ENCODE measurements at places on chromosomes 6 and 20. TPM values are rescaled to one million over a fixed set of nuclear protein-coding genes. Genes with fewer than 3 reads are reported as not detected.
A peak's percentile ranks its signal among the peaks of the same experiment; 100 is the strongest.

POU3F2 gene
- not detected for total RNA-seq

DNA sequence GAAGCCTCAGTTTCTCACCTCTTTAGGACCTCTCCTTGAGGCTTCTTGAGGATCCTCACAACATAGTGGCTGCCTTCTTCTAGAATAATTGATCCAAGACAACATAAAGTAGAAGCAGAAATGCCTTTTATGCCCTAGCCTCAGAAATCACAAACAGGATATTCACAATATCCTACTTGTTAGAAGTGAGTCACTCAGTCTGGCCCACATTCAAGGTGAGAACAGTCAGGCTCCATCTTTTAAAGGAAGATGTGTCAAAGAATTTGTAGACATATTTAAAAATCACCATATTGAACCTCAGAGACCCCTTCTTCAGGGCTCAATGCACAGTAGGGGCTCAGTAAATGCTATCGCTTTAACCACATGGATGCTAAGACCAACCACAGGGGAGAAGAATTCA, 20.8 kb upstream of the FAM83D start:
- no peaks in the 10 kb centered on the region for H3K27me3 ChIP-seq
- no peak for DNase-seq
- H3K27ac ChIP-seq = peak overlapping the region; percentile 90
- H3K4me3 ChIP-seq = no peak overlapping the region
- peaks cover 28% of the 10 kb centered on the region for H3K36me3 ChIP-seq

CABLES2 gene
- 4.5 TPM for total RNA-seq

NFYA gene
- total RNA-seq = 31.8 TPM

- H3K27me3 ChIP-seq = peaks cover 11% of the 10 kb centered on the region
- DNase-seq = no peak
- H3K27ac ChIP-seq = no peak overlapping the region
- no peak overlapping the region for H3K4me3 ChIP-seq
- H3K36me3 ChIP-seq = no peaks in the 10 kb centered on the region
- no peaks in the 10 kb centered on the region for H3K4me1 ChIP-seq
These were observed 201.3 kb upstream of the CHD6 start for GRCh38 chr20:41819436-41819835.

- H3K36me3 ChIP-seq = peaks cover 2% of the 10 kb centered on the region
- no peak for DNase-seq
- H3K27me3 ChIP-seq = peaks cover 51% of the 10 kb centered on the region
- H3K27ac ChIP-seq = no peak overlapping the region
These were observed 31.8 kb upstream of the DLGAP4 start for GRCh38 chr20:36274181-36274841.

ZNF165 gene
- total RNA-seq = 5.4 TPM

- H3K4me3 ChIP-seq = no peak overlapping the region
- no peak overlapping the region for H3K27ac ChIP-seq
- DNase-seq = no peak
These were observed 747.2 kb upstream of the MAN1A1 start for GRCh38 chr6:120096696-120097260.

DNA sequence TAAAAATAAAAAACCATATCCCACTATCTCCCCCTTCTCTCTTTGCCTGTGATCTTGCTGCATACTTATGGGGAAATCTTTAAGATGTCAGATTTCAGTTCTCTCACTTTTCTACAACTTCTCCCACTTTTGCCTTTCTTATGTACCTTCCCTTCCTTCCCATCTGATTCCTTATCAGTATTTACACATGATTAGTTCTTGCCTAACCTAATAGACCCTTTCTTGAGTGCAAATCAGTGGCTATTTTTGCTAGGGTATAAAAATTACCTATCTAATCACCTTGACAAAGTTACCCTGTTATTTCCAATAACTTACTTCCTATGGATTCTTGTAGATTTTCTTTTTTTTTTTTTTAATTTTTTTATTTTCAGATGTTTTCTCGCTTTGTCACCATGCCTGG, 75.7 kb downstream of the PTPRA start:
- no peaks in the 10 kb centered on the region for H3K27me3 ChIP-seq
- H3K4me3 ChIP-seq = no peak overlapping the region
- no peak overlapping the region for H3K27ac ChIP-seq

DNA sequence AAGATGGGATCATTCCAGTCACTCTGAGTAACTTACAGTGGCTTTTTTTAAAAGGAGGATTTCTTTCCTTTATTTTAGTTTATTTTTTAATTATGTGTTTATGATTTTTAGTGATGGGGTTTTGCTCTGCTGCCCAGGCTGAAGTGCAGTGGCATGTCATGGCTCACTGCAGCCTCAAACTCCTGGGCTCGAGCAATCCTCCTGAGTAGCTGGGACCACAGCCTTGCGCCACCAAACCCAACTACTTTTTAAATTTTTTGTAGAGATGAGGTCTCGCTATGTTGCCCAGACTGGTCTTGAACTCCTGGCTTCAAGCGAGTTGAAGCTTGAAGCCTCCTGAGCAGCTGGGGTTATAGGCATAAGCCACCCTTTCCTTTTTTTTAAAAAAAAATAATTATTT, 31.8 kb upstream of the PHACTR3 start:
- peaks cover 4% of the 10 kb centered on the region for H3K4me1 ChIP-seq
- peaks cover 62% of the 10 kb centered on the region for H3K27me3 ChIP-seq
- no peak for DNase-seq

DNA sequence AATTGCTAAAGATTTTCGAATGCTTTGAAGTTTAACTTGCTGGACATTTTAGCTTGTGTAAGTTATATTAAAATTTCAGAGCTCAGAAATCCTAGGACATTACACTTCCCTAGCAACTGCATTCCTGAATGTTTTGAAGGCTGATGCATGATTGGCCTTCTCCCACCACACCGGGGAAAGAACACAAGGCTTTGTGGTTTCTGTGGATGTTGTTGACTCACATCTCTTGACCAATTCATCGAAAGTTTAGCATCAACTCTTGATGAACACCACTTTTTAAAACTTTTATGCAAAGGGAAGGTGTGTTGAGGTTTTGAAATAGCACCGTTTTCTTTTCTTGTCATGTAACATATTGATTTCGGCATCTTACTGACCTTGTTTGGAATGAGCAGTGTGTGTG, 81.1 kb downstream of the RIMS1 start:
- H3K36me3 ChIP-seq = no peaks in the 10 kb centered on the region
- DNase-seq = no peak
- no peak overlapping the region for H3K4me3 ChIP-seq

UBE2C gene
- not detected for total RNA-seq

DNA sequence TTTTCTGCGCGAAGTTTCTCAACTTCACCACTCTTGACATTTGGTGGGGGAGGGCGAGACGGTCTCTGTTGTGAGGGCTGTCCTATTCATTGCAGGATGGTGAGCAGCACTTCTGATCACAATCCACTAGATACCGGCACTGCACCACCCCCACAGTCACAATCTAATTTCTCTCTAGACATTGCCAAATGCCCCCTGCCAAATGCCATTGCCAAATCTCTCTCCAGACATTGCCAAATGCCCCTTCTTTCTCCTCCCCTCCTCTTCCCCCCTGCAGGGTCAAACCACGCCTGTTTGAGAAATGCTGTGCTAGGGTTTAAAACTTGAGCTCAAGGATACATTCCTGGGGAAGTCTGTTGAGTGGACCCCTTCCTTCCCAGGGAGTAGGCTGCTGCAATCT, 603.5 kb upstream of the CDH4 start:
- H3K27ac ChIP-seq = no peak overlapping the region
- no peak for DNase-seq
- no peaks in the 10 kb centered on the region for H3K36me3 ChIP-seq
- H3K4me3 ChIP-seq = no peak overlapping the region

DNA sequence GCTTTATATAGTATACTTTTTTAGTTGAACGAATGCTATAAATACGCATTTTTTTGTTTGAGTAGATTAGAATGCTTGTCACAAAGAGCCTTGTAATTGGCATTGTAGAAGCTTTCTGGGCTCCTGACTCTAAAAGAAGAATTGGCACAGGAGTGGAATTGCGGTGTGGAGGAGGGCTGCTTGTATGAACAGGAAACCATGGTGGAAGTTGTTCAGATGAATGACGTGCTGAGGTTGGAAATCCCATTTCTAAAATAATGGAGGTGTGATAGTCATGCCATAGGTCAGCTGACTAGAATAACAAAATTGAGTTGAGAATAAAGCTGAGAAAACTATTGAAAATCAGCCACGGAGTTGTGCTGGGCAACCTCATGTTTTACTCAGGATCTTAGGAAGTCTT, 174.9 kb downstream of the QKI start:
- no peak for DNase-seq
- peaks cover 5% of the 10 kb centered on the region for H3K27me3 ChIP-seq
- H3K4me3 ChIP-seq = no peak overlapping the region
- H3K36me3 ChIP-seq = no peaks in the 10 kb centered on the region
- no peaks in the 10 kb centered on the region for H3K4me1 ChIP-seq

DNA sequence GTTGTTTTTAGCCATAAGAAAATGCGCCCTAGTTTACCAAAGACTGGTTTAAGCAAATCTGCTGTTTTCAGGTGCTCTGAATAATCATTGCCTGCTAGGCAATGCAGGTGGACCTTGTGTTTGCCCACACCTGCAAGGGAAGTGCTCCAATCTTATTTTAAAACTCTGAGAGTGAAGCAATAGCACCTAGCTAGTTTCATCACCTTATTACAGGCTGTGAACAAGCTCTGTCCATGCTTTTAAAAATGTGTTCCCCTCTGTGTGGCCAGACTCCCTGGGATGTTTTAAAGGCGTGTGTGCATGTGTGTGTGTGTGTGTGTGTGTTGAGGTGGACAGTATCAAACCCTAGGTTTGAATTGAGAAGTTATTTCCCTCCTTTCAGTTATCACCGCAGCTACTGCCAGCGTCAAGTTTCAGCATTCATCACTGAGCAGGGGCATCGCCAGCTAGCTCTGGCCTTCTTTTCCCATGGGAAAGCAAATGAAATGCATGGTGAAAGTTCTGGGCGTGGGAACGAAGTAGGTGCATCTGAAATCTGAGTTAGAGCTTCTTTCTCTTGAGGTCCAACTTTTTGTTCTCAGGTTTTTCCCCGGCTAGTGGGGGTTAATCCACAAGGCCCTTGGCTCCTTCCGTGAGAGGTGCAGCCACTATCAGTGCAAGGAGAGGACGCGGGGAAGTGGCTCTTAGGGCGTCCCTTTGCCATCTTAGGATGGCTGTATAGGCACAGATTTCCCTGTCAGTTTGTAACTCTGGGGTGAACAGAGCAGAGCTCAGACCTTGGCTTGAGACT, 30.8 kb downstream of the DUSP22 start:
- peaks cover 2% of the 10 kb centered on the region for H3K36me3 ChIP-seq
- no peak for DNase-seq
- H3K4me1 ChIP-seq = peaks cover 15% of the 10 kb centered on the region
- H3K27me3 ChIP-seq = no peaks in the 10 kb centered on the region
- H3K4me3 ChIP-seq = no peak overlapping the region
- H3K27ac ChIP-seq = no peak overlapping the region

- H3K4me1 ChIP-seq = peaks cover 5% of the 10 kb centered on the region
- peaks cover 42% of the 10 kb centered on the region for H3K27me3 ChIP-seq
- H3K27ac ChIP-seq = no peak overlapping the region
- no peaks in the 10 kb centered on the region for H3K36me3 ChIP-seq
- no peak overlapping the region for H3K4me3 ChIP-seq
These were observed 105.7 kb downstream of the EDN1 start for GRCh38 chr6:12395898-12396297.

HLA-DMA gene
- 20.9 TPM for total RNA-seq

DNA sequence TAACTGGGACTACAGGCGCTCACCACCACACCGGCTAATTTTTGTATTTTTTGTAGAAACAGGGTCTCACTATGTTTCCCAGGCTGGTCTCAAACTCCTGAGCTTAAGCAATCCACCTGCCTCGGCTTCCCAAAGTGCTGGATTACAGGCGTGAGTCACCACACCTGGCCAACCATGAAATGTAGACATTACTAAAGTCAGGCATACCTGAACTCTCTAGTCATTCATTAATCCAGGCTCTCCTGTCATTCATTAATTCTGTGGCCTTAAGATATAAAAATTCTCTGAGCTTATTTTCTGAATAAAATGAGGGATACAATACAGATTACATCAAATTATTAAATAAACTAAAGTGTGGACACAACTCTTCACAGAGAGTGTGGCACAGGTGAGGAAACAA, 159.7 kb downstream of the GMDS start:
- H3K4me3 ChIP-seq = no peak overlapping the region
- peaks cover 15% of the 10 kb centered on the region for H3K4me1 ChIP-seq
- DNase-seq = no peak
- no peak overlapping the region for H3K27ac ChIP-seq

DNA sequence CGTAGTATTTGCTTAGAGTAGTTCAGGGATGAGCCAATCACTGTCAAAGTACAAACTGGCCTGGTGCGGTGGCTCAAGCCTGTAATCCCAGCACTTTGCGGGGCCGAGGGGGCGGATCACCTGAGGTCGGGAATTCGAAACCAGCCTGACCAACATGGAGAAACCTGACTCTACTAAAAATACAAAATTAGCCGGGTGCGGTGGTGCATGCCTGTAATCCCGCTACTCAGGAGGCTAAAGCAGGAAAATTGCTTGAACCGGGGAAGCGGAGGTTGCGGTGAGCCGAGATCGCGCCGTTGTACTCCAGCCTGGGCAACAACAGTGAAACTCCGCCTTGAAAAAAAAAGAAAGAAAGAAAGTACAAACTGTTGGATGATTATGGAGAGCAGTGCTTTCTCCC, 27.5 kb upstream of the JARID2 start:
- H3K4me1 ChIP-seq = no peaks in the 10 kb centered on the region
- no peaks in the 10 kb centered on the region for H3K36me3 ChIP-seq
- H3K27ac ChIP-seq = no peak overlapping the region
- H3K4me3 ChIP-seq = no peak overlapping the region
- H3K27me3 ChIP-seq = no peaks in the 10 kb centered on the region

DNA sequence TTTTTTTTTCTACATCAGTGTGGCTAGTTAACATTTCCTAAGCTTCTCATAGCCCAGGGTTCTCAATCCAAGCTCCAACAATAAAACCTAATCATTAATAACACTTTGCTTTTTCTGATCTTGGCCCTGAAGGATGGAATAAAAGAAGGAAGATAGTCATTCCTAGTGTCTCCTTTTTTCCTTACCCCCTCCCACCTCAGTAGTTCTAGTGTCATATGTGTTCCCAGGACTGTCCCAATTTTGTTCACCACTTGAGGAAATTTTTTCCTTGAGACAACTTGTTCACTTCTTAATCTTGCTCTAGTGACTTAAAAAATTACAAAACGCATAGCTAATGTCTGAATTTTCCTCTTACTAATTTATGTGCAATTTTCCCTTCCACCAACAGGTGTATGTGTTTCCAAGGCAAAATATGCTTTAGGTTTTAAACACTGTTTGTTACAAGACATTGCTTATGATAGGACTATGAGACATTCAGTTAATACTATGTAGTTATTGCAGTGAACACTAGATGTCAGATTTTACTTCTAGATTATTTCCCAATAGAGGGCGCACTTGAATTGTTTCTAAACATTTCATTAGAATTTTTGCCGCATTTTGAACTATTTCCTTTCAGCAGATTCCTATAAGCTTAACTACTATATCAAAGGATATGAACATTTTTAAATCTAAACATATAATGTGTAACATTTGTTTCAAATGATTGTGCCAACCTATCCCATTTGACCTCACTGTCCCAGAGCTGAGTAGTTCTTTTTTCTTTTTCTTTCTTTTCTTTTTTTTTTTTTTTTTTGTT, 18.5 kb upstream of the C6orf141 start:
- H3K27ac ChIP-seq = peak overlapping the region; percentile 80
- no peaks in the 10 kb centered on the region for H3K36me3 ChIP-seq
- H3K4me3 ChIP-seq = no peak overlapping the region
